BE2C (cell line): ENCODE measurements at places on chromosomes 11 and 22.

DNA sequence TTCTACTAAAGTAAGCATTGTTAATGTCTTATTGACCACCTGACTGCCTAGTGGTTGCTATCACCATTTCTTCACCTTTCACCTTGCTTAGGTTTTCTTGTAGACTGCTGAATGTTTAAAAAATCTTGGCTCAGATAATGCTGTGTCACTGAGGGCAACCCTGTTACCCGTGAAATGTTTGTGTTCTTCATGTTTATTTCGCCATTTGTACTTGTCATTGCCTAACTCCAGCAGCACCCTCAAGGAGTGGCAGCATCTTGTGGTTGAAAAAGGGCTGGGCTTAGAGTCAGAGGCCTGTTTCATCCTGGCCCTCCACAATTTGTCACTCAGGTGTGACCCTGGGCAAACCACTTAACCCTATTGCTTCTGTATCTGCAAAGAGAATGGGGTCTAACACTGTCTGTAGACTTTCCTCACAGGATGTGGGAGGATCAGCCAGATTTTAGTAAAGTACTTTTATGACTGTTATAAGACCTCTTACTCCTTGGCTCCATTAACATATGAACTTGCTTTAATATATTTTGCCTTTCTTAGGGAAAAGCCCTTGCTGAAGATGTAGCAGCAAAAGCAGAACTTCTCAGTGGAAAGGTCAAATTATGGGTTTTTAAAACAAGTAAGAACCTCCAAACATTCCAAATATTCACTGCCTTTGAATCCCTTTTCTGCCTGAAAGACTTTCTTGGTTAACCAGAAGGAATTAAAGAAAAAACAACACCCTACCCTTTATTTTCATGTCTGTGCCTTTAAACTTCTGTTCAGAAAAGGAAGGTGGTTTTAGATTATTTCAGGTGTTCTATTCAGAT lies 154.5 kb upstream of the C11orf87 start:
- DNase-seq: no peak

- peak; percentile 57 for DNase-seq
Measured at GRCh38 chr22:39300186-39300830, 19.1 kb downstream of the RPL3 start.

- no peak for DNase-seq
Measured at GRCh38 chr22:20179455-20180244, 28.8 kb upstream of the CCDC188 start.

GRCh38 chr11:16604794-16605388 lies 133.6 kb upstream of the C11orf58 start:
- DNase-seq: peak; percentile 24

GRCh38 chr11:35598254-35599125 lies 19.8 kb upstream of the FJX1 start:
- no peak for DNase-seq

DNA sequence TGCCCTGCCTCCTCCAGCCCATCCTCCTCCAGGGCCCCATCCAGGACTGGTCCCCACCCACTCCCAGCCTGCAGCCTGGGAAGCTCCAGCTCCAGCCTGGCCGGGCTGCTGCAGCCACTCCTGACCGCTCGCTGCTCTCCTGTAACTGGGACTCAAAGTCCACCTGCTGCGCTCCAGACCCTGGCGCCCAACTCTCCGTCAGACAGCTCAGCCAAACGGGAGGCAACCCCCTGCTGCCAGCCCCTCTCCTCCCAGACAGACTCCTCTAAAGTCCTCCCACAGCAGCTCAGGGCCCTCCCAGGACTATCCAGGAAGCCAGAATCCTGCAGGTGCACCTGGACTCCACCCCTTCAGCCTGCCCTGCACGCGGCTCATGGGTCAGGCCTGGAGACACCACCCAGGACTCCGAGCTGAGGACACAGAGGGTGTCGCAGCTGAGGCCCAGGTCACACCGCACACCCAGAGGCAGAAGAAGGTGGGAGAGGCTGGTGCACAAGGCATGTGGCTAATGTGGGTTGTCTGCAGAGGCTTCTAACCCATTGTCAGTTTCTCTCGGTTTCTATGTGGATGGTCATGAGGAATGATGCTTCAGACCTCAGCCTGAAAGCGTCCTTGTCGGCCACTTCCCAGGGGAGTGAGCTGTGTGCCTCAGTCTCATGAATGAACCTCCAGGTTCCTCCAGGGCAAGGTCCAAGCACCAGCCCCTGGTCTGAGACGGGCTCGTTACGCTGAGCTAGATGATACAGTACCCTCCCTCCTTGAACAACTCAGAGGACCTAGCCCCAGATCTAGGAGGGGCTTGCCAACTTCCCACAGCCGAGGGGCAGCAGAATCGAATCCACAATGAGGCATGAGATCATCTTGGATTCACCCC lies 1514.8 kb downstream of the TBC1D22A start:
- no peak for DNase-seq

DNA sequence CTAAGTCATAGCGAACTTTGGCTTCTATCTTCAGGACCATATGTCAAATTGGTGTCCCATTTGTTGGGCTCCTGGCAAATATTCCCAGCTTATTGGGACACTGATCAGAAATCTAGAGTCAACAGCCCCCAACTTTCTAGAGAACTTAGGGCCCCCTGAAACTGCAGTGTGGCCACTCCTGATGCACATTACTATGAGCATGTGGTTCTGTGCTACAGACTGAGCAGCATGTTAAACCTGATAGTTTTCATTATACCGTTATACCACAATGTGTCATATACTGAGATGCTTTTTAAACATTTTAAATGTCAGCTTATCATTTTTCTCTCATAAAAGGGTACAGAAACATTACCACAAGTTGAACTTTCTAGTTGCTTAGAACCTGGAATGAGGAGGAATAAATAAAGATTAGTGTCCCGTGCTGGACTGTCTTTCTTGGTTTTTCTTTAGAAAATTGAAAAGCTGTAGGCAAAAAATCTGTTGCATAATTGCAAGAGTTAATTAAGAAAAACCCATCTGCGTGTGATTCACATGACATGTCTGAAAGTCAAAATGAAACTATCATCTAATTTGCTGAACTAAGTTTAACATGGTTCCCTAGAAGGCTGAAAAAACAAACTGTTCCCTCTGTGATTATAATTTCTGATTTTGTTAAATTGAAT lies 16.4 kb upstream of the CTSC start:
- DNase-seq: no peak

DNA sequence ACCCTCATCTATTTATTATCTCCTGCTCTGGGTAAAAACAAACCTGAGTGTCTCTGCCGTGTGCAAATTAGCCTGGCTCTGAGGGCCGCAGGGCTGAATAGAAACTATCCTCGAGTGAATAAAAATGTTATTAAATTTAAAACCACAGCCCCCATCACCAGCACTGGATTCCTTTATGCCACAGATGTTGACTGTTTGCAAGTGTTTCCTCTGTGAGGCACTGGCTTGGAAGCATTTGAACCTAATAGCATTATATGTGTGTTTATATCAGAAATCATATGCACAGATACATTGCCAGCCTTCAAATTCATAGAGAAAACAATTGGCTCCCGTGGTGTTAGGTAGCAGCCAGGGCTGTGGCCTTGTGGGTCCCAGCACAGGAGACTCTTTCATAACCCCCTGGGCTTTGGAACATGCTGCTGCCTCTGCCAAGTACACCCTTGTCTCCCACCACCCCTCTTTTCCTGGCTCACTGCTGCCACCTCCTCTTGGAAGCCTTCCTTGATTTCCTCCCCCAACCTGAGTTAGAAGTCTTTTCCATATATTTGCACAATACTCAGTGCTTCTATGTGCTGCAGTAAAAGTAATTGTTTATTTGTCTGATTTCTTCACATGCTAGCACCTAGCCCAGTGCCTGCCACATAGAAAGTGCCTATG lies 294.4 kb downstream of the DDX10 start:
- no peak for DNase-seq

GRCh38 chr11:120832481-120833238 lies 191.2 kb upstream of the TBCEL start:
- peak; percentile 40 for DNase-seq

DNA sequence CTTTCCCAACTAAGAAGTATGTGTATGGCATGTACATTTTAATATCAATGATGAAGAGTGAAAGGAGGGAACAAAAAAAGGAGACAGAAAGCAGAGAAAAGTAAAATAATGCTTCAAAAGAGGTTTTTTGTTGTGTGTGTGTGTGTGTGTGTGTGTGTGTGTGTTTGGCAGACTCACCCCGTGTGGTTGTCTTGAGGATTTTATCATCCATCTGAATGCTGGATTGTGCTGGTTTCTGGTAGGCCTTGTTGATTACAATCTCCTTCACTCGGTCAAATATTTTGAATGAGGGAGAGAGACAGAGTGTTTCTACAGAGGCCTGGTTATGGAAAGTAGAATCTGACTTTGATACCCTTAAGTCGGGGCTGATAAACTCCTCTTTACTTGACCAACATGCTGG lies 128.5 kb downstream of the ENTHD1 start:
- no peak for DNase-seq

- DNase-seq: no peak
Measured at GRCh38 chr11:76139314-76139713, 67.0 kb downstream of the WNT11 start.

GRCh38 chr11:120442031-120442430 lies 69.5 kb upstream of the GRIK4 start:
- DNase-seq: no peak

DNA sequence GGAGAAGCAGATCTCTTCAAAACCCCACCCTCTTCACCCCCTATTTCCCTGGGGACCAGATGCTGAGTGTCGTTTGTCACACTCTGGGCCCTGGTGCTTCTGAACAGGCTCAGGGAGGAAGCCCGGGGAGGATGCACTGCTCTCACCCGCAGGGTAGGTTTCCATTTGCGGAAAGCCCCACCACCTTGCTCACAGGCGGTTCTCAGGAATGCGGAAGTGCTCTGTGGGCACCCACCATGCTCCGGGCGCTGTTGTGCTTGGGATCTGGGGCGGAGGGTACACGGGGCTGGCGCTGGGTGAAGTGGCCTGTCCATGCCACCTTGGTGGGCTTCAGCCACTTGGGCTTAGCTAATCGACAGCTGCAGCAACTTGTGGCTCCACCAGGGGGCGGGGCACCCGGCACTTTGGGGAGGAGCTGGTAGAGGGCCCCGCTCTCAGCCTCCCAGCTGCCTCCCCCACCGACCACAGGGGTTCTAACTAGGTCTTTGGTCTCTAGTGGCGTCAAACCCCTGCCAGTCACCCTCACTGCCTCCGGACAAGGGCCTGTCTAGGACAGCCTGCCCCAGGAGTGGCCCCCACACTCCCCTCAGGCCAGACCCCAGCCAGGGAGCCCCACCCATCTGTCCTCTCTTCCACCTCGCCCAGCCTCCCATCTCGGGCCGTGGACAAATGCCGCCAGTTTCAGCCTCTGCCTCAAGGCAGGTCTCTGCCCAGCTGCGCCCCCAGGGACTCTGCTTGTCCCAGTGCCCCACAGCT lies 7.4 kb downstream of the NDUFV1 start:
- peak; percentile 82 for DNase-seq

- DNase-seq: no peak
Measured at GRCh38 chr11:13152736-13153541, 124.7 kb upstream of the BMAL1 start.

GRCh38 chr22:39731881-39732555 lies 161.5 kb downstream of the CACNA1I start:
- DNase-seq: peak; percentile 58

DNA sequence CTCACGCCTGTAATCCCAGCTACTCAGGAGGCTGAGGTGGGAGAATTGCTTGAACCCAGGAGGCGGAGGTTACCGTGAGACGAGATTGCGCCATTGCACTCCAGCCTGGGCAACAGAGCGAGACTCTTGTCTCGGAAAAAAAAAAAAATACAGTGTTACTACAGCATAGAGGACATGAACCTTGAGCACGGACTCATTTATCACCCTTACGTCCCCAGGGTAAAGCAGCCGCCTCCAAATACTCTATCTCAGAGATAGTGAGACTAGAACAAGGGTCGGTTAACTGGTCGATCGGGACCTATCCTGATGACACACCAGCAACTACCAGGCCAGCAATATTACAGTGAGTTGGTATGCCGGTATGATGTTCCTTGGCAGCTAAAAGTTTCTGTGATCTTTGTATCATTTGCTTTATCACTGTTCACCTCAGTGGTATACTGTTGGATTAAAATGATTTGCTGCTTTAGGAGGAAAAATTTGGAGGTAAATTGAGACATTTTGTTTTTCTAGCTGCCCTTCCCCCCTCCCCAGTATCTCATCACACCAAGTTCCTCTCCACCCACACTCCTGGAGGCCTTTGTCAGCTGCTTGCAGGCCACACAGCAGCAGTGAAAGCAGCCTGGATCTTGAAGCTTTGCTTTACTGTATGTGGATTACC lies 7.0 kb upstream of the SIDT2 start:
- no peak for DNase-seq

DNA sequence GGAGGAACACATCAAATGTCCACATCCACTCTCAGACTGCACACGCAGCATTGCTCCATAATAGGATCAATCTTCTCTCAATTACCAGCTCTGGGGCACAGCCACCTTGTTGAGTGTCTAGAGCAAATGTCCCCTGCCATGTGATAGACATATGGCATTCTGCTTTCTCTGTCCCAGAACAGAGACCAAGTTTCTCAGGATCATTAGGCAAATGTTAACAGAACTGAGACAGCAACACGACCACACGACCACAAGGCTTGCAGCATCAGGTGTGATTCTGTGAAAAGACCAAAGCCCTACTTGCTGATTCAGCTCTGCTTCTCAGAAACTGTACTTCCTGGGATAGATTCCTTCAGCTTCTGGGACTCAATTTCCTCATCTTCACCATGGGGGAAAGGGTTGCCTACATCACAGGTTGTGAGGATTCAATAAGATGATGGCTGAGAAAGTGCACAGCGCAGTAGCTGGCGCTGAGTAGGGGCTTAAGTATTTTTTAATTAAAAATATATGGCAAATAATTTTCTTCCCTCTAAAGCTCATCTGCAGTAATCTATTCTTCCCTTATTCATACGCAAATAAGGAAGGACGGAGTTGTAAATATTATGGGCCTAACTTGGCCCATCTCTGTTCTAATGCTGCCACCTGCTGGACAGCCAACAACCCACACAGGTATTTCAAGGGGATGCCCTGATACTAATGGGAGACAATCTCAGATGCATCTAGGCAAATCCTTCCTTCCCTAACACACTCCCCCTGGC lies 54.3 kb upstream of the USP47 start:
- peak; percentile 64 for DNase-seq
